ENCODE measurements at places on chromosomes 7 and 10.

DNA sequence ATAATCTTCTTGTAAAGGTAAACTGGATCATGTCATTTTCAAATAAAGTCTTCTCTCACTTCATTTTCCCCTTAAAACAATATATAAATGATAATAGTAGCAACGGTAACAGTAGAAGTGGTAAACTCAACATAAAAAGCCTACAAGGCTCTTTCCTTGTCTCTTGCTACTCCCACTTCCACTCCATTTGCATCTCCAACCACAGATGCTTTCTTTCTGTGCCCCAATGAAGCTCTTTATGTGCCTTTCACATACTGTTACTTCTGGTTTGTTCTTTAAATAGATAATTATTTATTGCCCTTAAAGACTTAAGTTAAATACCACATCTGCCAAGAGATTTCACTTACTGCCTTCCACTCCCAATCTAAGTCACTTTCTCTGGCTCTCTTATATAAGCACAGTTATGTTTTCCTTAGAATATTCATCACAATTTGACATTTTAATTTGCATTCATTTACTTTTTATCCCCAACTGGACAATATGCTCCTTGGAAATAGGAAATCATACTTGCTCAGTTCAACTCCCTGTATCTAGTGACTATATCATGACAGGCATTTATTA lies 149.9 kb downstream of the CRPPA start:
- DNase-seq, result no peak

- no peak for DNase-seq
These were observed 13.1 kb upstream of the TRDMT1 start for GRCh38 chr10:17214526-17214925.

GRCh38 chr10:30387646-30388243 lies 38.7 kb upstream of the MTPAP start:
- no peak for DNase-seq

- no peak for DNase-seq
These were observed 91.8 kb upstream of the STEAP4 start for GRCh38 chr7:88398459-88398858.

DNA sequence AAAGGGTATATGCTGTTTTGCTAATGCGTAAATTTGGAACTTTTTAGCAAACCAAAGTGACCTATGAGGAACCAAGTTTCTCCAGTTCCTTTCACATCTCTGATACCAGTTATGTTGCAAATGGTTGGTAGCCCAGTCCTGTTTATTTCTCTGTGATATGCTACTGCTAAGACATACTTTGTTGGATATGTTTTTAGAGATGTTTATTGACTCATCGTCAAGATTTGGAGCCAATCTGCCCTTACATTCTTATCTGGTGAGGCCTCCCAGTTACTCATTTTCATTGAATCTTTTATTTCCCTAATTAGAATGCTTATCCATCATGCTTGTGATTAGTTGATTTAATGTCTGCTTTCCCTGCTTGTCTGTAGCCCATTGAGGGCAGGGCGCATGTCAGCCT lies 58.9 kb downstream of the LRGUK start:
- DNase-seq, result no peak

DNA sequence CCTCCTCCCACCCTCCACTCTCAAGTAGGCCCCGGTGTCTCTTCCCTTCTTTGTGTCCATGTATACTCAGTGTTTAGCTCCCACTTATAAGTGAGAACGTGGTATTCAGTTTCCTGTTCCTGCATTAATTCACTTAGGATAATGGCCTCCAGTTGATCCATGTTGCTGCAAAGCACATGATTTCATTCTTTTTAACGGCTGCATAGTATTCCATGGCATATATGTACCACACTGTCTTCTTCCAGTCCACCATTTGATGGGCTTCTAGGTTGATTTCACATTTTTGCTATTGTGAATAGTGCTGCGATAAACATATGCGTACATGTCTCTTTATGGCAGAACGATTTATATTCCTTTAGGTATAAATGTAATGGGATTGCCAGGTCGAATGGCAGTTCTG lies 51.0 kb downstream of the FAM171A1 start:
- no peak for DNase-seq

Data from brain pericyte (primary cell).